ENCODE measurements at places on chromosomes 6 and 20.

- peak; percentile 12 for DNase-seq
Observed at GRCh38 chr20:2865630-2866029, 7.7 kb upstream of the PTPRA start.

DNA sequence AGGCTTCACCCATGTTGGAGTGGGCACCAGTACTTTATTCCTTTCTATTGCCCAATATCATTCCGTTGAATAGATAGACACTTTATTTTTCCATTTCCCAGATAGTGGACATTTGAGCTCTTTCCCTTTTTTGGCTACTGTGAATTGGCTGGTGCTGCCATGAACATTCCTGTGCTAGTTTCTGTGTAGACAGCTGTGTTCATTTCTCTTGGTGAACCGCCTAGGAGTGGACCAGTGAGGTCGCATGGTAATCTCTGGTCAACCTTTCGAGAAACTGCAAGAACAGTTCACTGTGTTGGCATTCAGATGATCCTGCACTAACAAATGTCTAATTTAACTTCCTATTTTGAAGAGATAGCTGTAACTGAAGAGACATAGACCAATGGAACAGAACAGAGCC is 58.6 kb downstream of the RAMACL start:
- DNase-seq: no peak

GRCh38 chr6:141531040-141531439 is 601.7 kb upstream of the GJE1 start:
- DNase-seq: no peak

DNA sequence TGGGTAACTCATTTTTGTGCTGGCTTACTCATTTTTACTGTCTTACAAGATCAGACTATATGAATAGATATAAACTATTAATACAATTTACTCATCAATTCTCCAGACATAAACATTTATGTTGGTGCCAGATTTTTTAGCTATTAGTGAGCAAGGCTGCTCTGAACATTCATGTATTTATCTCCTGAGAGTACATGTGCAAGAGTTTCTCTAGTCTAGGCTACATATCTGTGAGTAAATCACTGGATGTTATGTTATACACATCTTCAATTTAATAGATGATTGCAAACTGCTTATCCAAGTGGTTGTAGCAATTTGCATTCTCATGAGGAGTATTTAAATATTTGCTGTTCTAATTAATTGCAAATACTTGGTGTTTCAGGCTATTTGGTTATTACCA is 687.1 kb downstream of the PTPRT start:
- no peak for DNase-seq

- DNase-seq: no peak
Observed at GRCh38 chr6:136464148-136464547, 86.1 kb downstream of the MAP7 start.

GRCh38 chr6:108463784-108464183 is 96.9 kb upstream of the FOXO3 start:
- DNase-seq: no peak

DNA sequence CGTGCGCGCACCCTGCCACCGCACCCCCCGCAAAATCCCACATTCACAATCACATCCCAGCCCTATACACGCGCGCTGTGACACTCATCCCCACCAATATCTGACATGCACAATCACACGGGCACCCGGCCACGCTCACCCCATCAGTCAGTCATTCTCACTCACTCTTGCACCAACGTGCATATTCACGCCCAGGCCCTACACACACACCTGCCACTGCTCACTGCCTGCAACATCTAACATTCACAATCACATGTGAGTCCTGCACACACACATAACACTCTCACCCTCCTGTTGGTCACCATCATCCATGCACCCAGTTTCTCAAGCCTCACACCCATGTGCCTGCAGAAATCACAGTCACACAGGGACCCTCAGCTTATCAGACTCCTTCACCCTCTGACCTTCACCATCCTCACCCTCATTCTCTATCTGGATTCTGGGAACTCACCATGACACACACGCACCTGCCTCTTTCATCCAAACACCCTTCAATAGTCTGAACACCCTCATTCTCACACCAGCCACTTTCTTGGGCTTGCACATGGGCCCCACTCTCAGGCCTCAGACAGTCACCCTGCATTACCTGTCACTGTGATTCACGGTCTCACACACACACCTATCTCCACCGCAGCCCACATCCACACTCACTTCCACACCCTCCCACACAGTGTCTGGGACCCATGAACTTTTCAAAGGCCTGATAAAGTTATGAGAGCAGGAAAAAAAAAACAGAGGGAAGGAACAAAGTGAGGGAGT is 748 bp upstream of the ATP9A start:
- no peak for DNase-seq

DNA sequence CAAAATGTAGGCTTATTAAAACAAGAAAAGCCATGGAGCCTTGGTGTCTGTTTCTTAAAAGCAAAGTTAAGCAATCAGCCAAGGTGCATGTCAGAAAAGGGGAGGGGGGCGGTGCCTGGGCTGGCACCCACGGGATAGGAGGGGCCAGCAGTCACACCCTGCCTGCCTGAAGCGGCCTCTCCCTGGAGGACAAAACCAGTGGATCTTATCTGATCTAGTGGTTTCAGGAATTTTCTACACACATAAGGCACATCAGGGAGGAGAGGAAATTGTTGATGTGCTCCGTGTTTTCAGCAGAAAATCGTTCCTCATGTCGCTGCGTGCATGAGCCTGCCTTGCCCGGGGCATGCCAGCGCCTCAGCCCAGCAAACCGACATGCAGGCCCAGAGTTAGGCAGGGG is 276.4 kb downstream of the TAF4 start:
- DNase-seq: no peak

GRCh38 chr20:16271450-16271849 is 301.8 kb downstream of the KIF16B start:
- no peak for DNase-seq

GRCh38 chr6:81962198-81962597 is 209.7 kb upstream of the TENT5A start:
- no peak for DNase-seq

DNA sequence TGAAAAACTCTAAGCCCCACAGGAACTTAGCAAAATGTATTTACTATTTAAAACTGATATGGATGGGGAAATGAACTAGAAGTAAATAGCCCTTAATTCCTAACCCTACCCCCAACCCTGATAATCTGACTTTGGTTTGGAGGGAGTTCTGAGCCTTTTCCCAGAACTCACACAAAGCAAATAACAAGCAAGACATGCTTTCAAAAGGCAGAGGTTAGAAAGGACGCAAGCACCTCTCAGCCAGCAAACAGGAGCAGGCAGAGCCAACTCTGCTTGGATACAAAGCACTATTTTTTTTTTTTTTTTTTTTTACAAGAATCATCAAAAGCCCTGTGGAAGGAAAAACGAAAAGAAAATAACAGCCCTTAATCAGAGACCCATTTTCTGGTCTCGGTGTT is 58.7 kb downstream of the SLC22A23 start:
- DNase-seq: no peak

- no peak for DNase-seq
Observed at GRCh38 chr20:3380228-3381070, 27.0 kb downstream of the DNAAF9 start.

GRCh38 chr20:63006540-63007359 is at the start of gene BHLHE23:
BHLHE23 (minus strand) TSS chr20:63006964; CDS start chr20:63006774, 190 bp downstream.
- DNase-seq: no peak

DNA sequence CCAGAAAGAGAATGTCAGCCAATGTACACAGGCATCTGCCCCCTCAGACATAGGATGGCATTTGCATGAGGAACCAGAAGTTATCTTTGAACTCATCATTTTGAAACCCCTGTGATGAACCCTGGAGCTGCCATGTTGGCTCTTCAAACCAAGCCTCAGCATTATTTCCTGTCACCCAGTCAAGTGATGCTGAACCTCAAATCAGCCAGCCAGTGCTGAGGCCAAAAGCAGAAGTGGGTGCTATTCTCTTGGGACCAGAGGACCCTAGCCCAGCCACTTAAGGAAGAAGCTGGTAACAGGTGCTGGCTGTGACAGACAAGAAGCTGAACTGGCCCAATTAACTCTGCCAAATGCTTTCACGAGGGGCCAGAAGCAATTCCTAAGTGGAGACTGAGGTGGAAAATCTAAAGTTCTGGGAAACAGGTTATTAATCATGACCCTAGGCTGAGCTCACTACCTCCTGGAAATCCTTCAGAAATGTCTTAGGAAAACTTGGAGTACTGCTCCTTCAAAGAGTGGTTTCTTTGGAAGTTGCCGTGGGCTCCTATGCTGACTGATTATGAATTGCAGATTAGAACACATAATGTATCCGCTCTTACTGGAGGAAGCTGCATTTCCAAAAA is 4.0 kb downstream of the PKIG start:
- no peak for DNase-seq

- DNase-seq: peak; percentile 17
Observed at GRCh38 chr6:3209114-3210023, 18.1 kb downstream of the TUBB2B start.

DNA sequence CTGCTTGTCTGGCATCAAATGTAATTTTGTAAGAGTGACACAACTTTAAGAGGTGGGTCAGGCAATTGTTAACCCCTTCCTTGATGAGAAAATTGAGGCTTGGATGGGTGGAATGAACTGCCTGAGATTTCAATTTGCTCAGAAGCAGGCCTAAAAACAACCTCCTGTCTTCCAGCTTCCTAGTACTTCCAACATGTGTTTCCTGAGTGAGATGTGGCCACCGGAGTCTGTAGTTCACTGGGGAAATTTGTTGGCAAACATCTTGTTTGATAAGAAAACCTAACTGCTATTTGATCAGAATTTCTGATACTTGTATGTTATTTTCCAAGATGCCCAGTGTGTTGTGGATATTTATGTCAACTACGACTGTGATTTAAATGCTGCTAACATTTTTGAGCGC is 51.3 kb downstream of the ARFGEF2 start:
- no peak for DNase-seq

- peak; percentile 8 for DNase-seq
Observed at GRCh38 chr6:15628499-15629131, 34.2 kb downstream of the DTNBP1 start.

DNA sequence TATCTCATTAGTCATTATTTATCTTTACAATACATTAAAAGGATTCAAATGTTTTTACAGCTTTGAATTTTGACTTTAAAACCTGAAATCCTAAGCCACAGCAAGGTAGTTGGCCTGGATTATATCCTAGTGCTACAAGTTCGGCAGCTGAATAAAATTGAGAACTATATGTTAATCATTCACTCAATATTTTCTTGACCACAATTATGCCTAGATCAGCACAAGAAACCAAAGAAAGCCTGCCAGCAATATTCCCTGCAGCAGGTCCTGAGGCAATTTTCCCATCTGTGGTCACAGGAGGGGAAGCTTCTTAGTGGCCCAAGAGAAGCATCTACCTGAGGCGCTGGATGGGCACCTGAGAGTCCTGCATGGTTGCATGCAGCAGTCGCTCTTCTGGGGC is 183.5 kb downstream of the GMDS start:
- DNase-seq: no peak

All from CD4-positive, alpha-beta T cell treated with Interleukin-6 at 100 ng/mL for 8 hours (primary cell).